ENCODE measurements at places on chromosomes 6 and 20.

DNA sequence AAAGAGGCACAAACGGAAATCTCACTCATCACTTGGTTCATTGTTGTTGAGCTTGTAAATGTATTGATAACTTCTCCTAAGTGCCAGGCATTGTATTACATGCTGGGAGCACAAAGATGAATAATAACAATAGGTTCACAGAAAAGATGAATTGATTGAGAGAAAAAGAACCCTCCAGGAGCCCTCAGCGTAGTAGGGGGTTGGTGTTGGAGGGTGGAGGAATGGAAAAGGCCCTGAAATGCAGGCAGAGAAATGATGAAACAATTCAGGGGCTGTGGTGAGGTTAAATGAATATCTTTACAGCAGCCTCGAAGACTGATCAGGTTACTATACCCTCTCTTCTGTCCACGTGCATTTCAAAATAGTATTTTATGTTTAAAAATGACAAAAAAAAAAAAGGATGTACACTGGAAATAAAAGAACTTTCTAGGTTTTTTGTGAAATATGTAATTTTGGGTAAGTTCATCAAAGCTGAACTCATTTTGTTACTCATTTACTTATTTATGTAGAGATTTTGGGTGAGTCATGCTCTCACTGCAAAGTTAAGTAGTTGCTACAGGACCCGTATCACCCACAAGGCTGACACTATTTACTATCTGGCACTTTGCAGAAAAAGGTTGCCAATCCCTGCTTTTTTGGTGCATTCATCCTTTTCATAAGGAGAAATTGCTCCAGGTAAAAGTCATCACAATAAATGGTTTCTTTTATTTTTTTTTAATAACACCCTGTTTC, 277.3 kb downstream of the ZNF217 start:
- no peak for DNase-seq

DNA sequence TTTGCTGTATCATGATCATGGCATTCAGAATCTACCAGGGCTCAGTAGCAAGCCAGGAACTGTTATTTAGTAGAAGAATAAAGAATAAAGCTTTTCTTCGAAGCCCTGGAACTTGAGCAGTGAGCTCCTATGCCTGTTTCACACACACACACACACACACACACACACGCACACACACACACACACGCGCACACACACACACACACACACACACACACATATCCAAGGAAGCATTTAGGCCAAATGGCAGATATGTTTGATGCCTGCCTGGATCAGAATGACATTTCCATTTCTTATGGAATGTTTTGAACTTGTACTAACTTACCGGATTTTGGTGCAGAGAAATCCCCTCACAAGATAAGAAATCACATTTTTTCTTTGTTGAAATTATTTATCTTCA, 35.5 kb downstream of the RPP21 start:
- no peak for DNase-seq

- DNase-seq = no peak
These were observed 31.4 kb downstream of the BCAS1 start for GRCh38 chr20:54038961-54039360.

GRCh38 chr6:150528648-150529285, 70.9 kb upstream of the PLEKHG1 start:
- no peak for DNase-seq

DNA sequence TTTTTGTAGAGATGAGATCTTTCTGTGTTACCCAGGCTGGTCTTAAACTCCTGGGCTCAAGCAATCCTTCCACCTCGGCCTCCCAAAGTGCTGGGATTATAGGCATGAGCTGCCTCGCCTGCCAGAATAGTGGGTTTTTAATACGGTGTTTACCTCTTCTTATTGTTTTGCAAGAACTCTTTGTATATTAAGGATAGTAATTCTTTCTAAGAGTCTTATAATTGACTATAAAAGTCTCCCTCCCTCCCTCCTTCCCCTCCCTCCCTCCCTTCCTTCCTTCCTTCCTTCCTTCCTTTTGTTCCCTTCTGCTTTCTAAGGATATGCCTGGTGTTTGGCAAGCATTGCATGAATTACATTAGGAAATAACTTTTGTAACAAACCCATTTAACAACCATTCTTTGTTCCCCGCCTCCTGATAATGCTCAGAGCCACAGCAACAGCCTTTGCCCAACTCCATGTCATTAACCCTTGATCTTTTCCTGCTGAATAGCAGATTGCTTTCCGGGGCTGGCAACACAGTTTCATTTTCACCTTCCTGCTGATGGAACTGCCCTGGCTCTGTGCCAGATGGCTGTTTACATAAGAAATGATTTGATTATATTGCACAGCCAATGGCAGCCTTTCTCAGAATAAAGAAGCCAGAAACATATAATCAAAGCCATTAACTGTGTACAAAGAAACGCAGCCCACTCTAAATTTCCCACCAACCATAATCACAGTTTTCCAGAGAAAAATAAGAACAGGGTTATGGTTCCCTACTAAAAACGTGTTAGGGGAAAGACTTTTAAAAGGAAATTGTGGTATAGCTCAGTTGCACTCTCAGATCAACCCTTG, 143.7 kb upstream of the PTPN1 start:
- no peak for DNase-seq

- DNase-seq = no peak
These were observed 35.6 kb upstream of the PRELID3B start for GRCh38 chr20:59078231-59078630.

DNA sequence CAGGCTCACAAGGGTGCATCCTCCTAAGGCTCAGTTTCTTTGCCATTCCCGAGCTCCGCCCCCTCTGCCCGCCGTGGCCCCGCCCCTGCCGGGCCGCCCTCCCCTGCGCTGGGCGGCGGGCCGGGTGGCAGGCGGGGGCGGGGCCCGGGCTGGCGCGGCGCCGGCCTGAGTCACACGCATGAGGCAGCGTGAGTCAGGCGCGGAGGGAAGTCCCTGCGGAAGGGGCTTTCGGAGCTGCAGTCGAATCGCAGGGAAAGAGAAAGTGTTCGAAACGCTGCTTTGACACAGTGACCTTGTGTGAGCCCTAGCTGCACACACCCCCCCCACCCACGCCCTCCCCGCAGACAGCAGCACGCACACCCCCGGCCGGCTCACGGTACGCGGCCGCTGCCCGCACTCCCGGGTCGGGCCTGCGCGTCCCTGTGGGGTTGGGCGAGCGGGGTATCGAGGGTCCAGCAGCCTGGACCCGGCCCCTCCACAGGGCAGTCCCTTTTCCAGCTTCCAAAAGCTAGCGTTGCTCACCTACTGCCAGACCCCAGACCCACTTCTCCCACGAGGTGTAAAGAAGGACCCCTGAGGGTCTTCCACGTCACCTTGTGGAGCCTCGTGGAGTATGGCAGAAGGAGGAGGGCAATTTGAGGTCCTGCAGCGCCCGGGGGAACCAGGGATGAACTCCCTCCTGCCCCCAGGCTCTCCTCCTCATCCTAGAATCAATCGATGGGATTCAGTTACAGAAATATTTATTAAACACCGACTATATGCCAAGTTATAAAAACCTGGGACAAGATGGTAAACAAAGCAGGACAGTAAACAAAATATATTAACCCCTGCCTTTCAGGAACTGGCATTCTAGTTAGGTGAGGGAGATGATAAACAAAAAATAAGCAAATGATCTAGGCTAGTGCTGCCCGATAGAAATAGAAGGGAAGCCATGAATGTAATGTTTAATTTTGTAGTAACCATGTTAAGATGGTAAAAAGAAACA, 12.4 kb upstream of the HMGA1 start:
- peak; percentile 92 for DNase-seq

GRCh38 chr6:76420094-76420493, 347.6 kb upstream of the IMPG1 start:
- no peak for DNase-seq

- no peak for DNase-seq
These were observed 167.6 kb downstream of the TFAP2B start for GRCh38 chr6:50986319-50986718.

DNA sequence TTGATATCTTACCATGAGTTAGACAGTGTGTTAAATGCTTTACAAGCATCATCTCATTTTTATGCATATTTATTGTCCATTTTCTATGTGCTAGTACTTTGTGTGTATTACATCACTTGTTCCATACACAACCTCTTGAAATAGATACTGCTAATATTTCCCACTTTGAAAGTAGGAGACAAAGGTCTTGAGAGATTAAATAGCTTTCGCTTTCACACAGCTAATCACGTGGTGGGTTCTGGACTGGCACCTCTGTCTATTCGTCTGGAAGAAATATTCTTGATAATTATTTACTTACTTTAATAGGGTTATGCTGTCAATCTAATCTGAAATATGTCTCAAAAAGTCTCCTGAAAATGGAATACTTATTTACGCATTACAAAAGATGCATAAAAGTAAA, 30.2 kb downstream of the EPHA7 start:
- no peak for DNase-seq

DNA sequence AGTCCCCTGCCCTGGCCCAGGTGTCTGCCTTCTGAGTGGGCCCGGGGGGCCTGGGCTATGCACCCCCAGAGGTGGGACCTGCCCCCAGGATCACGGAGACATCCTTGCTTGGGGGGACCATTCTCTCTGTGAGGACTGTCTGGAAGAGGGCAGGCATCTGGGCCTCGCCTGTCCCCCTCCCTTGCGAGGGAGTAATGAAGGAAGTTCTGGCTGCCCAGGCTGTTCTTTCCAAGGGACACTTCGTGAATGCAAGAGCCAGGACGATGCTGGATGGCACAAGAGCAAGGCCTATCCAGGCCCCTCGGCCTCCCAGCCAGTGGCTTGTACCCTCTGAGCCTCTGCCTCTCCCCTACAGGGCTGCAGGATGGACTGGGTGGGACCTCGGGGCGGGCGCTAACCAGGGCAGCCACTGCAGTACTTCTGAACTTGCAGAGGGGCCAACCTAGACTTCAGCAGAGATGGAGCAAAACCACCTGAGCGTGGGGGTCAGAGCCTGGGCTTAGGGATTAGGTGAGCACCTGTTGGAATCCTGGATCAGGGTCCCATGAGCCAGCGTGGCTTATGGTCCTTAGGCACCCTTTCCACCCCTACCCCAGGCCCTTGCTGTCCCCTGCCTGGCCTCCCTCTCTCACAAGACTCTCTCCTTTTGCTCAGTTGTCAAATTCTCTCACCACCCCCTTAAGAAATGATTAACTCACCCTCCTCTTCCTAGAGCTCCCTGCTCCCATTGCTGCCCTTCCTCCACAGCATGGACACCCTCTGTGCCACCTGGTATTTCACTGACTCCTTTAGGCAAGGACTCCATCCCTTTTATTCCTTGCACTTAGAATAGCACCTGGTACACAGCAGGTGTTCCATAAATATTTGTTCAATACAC, 53.2 kb downstream of the CTCFL start:
- DNase-seq = no peak

- DNase-seq = no peak
These were observed 29.3 kb downstream of the DOP1A start for GRCh38 chr6:83096791-83097190.

DNA sequence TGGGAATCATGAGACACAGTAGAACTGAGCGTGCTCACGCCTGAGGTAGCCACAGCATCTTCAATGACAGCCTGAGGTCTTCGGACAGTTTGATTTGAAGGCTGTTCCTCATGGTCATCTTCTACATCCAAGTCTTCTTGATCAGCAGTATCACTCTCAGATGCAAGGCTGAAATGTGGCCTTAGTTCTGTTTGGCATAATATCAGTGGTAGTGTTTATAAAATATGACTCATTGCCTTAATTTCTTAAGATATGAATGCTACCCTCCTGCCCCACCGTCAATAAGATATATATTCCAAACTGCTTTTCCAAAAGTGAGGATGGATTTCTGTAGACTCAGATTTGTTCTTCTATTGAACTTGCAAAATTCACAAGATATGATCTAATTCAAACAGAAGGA, 17.5 kb upstream of the MAP7 start:
- DNase-seq = no peak

DNA sequence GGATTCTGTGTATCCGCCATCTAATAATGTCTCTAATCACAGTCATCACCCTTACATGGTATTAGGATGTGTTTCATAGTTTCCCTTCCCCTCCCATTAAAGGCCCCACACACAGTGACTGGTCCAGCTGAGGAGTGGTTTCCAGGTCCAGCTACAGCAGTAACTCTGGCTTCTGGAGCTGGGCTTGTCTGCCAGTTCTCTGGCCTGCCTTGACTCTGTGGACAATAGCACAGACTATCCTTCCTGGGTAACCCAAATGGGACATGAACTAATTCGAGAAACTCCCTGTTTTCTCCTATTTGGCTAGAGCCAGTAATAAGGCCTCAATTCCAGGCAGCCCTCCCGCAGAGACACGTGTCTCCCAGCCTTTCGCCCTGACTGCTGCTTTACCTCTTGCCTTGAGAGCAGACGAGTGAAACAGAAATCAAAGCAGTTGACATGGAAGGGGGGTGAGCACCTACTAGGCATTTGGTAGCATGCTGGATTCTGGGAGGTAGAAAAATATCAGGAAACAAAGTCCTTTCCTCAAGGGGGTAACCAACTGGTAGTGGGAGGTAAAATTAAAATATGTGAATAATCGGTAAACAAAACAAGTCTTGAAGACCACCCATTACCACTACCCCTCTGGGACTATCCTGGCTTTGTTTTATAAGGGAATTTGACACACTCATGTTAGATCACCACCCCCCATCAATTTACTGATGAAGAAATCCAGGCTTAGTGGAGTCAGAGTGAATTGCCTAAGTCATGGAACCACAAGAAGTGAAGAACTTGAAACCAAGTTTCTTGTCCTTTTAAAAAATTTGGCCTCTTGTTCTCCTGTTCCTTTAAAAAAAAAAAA, 1.2 kb downstream of the TRAF3IP2 start:
- no peak for DNase-seq

GRCh38 chr6:53975941-53976615, 135.2 kb upstream of the MLIP start:
- DNase-seq = no peak

- DNase-seq = no peak
These were observed 79.4 kb downstream of the HMGCLL1 start for GRCh38 chr6:55499591-55499990.

GRCh38 chr20:19710336-19711120, 47.5 kb upstream of the RIN2 start:
- no peak for DNase-seq

DNA sequence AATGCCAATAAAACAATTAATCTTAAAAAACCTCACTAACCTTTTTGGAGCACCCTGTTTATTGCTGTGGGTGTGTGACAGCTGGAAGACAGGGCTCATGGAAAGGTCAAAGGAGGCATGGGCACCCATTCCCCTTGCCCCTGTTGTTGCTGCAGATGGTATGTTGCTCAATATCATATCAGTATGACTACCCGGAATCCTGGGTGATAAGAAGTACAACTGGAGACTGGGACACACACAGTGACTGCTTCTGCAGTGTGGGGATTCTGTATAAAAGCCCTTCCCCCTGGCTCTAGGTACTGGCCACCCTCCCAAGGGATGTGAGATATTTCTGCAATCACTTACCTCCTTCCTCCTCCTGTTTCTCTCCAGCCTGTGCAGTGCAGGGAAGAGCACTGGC, 47.3 kb upstream of the IL20RA start:
- no peak for DNase-seq

- no peak for DNase-seq
These were observed 9.0 kb upstream of the HDAC2 start for GRCh38 chr6:113979937-113980336.

GRCh38 chr20:4666001-4666479, 55.7 kb upstream of the PRND start:
- peak; percentile 29 for DNase-seq

- no peak for DNase-seq
These were observed 471 bp upstream of the KCNQ2 start for GRCh38 chr20:63472862-63473390.

Data from stimulated activated CD8-positive, alpha-beta memory T cell treated with anti-CD3 and anti-CD28 coated beads, Interleukin-2, amount 100 ng/mL, for 48 hours (primary cell).